ENCODE measurements at places on chromosomes 4 and X. TPM values are rescaled to one million over a fixed set of nuclear protein-coding genes. Genes with fewer than 3 reads are reported as not detected.

Gene HELT
- not detected for total RNA-seq

Gene GNL3L
- total RNA-seq, result 37.5 TPM

Gene CTAG2
- not detected for total RNA-seq

Gene HPGD
- total RNA-seq, result not detected

Gene CLDN34
- total RNA-seq, result not detected

Gene SLC25A43
- 18.9 TPM for total RNA-seq

Gene CT45A2
- total RNA-seq, result not detected

Gene DKK2
- total RNA-seq, result 0.17 TPM

Gene UGT2A1
- not detected for total RNA-seq

Gene ZBED1
- 10.0 TPM for total RNA-seq

Gene FAAH2
- 0.86 TPM for total RNA-seq

Gene GNRHR
- not detected for total RNA-seq

Gene ZAR1
- total RNA-seq, result not detected

Gene ITIH6
- total RNA-seq, result not detected

Gene F8A1
- total RNA-seq, result 2.8 TPM

Gene VSIG1
- 0.83 TPM for total RNA-seq

Gene S100G
- total RNA-seq, result not detected

Gene TXK
- 0.17 TPM for total RNA-seq

Gene DNAJB14
- 50.0 TPM for total RNA-seq

Gene ART3
- not detected for total RNA-seq

Gene SPIN3
- 15.6 TPM for total RNA-seq

Gene PPEF1
- not detected for total RNA-seq

Gene LEF1
- 1.7 TPM for total RNA-seq

Gene PGAM4
- total RNA-seq, result not detected

Gene F8A2
- 0.67 TPM for total RNA-seq

Gene RASGEF1B
- 15.6 TPM for total RNA-seq

Gene ANK2
- 9.9 TPM for total RNA-seq

Gene SLC2A9
- total RNA-seq, result 163 TPM

Gene TFE3
- 62.9 TPM for total RNA-seq

Gene ADRA2C
- not detected for total RNA-seq

Gene TCEAL5
- total RNA-seq, result not detected

Gene SASH3
- not detected for total RNA-seq

Gene CLIC2
- total RNA-seq, result 0.50 TPM

Gene FOXP3
- 0.67 TPM for total RNA-seq

Gene MAGED4B
- 5.6 TPM for total RNA-seq

Gene OTC
- total RNA-seq, result not detected

Gene TSPAN7
- total RNA-seq, result 0.50 TPM

Gene CXCL10
- total RNA-seq, result not detected

Gene PHOX2B
- total RNA-seq, result not detected

Gene RTL9
- total RNA-seq, result not detected

Gene CCKAR
- total RNA-seq, result not detected

Gene ARHGAP36
- total RNA-seq, result not detected

Gene HSPA4L
- total RNA-seq, result 44.9 TPM

Gene HELQ
- 15.5 TPM for total RNA-seq

All from mammary epithelial cell (primary cell).